ENCODE measurements at places on chromosomes 1 and 21.

- no peak for DNase-seq
Observed at GRCh38 chr1:236882678-236883077, 87.6 kb downstream of the MTR start.

DNA sequence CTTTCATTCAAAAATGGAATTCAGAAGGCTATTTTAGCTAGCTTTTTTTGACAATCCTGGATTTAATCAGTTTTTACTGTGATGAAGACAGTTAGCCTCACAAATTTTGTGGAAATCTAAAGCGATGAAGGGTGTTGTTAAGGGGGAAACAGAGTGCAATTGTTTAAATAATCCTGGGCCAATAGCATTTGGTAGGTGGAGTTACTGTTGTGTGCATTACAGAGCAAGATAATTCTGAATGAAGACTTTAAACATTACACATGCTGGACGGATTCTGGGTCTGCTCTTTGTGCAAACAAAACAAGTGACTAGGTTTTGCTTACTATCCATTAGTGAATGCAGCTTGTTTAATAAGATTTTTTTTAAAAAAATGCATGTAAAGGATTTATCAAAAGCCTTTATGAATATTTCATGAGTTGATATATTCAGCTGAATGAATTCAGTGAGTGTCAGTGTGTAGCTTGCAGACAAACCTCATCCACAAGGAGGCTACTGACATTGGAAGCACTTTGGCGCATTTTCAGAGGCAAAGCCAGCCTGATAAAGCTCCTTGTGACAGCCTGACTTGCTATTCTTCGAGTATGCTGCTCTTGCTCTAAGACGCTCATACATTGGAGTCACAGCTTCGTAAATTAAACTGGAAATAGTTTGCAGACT is 199.6 kb downstream of the PDE4B start:
- DNase-seq: no peak

GRCh38 chr1:33608825-33609400 is 136.5 kb downstream of the ZSCAN20 start:
- no peak for DNase-seq

DNA sequence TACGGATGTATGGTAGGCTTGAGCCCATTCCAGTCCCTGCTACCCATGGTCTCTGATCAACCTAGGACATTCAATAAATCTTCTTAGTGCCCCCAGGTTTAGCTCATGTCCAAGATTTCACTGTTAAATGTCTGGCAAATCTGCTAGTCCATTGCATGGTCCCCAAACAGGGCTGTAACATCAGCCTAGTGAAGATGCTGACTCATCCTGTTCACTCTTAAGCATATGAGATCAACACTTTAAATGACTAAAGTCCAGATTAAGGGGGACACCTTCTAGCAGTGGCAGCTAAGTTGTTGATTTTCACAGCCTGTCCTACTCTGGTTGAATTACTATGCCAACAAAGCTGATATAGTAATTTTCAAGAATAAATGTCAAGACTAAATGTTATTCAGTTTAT is 46.5 kb upstream of the NUF2 start:
- no peak for DNase-seq

- no peak for DNase-seq
Observed at GRCh38 chr1:25590096-25590824, 26.3 kb upstream of the MAN1C1 start.

- peak; percentile 64 for DNase-seq
Observed at GRCh38 chr21:25682382-25682781, 43.3 kb downstream of the JAM2 start.

GRCh38 chr1:30988045-30988444 is 77.5 kb downstream of the PUM1 start:
- no peak for DNase-seq

DNA sequence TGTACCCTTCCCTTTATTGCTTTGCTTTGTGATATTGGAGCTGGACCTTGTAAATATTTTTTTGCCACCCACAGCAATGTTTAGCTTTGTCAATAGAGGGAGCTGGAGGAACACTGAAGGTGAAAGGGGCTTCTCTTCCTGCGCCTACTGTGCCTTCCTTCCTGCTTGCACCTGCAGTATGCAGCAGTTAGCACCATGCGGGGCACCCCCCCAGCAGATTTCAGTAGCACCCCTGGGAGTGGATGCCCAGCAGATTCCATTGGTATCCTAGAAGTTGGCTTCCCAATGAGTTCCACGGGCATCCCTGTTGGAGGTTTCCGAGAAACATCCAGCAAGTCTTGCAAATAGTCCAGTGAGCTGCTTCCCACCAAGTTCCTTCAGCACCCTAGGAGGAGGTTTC is 25.6 kb downstream of the S100A10 start:
- DNase-seq: no peak

GRCh38 chr1:21175324-21175669 is 1.4 kb downstream of the EIF4G3 start:
- peak; percentile 84 for DNase-seq

DNA sequence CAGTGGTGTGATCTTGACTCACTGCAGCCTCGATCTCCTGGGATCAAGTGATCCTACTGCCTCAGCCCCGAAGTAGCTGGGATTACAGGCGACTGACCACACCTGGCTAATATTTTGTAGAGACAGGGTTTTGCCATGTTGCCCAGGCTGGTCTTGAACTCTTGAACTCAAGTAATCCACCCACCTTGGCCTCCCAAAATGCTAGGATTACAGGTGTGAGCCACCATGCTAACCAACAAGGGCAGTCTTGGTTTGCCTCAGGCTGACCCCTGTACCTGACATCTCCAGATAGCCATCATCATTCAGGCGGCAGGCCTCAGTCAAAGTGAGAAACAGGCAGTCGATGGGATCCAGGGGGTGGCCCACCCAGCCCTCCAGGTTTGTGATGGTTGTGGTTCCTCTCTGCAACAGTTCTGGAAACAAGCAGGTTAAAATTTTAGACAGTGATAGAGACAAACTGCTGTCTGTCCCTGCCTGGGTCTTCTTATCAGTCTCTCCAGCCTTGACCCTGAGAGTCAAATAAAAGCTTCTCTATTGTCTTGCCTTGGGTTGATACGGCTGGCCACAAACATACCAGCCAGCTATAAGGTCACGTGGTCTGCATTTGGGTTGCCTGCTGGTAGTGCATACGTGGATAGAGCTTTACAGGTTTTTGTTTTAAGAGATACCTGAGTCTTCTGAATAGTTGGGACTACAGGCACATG is 26.8 kb downstream of the UROD start:
- no peak for DNase-seq

DNA sequence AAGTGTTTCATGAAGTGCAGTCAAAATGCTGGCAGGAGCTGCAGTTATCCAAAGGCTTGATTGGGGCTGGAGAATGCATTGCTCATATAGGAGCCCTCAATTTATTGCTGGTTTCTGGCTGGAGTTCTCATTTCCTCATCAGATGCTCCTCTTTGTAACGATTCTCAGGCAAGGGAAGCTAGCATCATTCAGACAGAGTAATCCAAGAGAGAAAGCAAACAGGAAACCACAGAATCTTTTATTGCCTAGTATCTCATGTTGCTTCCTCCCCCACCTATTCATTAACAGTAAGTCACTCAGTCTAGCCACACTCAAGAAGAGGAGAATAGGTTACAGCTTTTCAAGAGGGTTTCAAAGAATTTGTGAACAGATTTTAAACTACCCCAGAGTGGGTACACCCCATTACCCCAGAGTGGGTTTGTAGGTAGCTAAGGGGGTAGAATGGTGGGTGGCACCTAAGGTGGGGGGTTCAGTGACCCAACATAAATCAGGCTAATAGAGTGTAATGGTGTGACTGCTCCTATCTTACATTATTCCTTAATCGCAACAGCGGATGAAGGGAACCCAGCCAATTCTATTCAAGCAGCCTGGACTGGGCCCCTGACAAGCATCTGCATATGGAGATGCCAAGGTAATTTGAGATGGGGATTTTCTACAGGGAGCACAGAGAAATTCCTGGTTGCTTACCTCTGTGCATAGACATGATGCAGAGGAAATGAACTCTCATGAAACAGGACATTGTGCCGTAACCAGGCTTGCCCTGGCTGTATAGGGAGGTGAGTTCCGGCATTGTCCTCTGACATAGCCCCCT is 67.1 kb downstream of the KCNJ15 start:
- DNase-seq: no peak

DNA sequence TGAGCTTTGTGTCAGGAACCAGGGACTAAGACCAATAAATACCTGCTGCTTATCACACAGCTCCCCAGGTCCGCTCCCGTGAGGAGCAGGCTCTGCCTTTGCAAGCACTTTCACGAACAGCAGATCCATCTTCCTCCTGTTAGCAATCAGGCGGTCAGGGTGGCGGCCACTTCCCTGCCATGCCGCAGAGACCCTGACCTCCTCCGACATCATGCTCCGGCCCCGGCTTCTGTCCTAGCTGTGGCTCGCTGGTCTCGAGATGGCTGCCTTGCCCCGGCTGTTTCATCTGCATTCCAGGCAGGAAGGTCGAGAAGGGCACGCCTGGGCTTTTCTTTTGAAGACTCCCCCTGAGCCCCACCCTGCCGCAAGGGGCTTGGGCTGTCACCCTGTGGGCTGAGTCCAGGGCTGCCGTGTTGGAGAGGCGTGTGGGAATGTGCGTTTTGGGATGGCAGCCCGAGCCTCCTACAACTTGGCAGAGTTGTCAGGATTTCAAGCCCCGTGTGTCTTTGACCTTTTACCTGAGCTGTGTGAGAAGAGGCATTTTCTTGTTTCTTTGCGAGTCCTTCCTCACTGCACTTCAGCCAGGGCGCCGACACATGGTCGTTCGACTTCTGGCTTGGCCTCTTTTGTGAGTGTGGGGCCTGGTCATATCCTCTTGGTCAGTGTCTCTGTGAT is 59.5 kb downstream of the AGPAT3 start:
- no peak for DNase-seq

DNA sequence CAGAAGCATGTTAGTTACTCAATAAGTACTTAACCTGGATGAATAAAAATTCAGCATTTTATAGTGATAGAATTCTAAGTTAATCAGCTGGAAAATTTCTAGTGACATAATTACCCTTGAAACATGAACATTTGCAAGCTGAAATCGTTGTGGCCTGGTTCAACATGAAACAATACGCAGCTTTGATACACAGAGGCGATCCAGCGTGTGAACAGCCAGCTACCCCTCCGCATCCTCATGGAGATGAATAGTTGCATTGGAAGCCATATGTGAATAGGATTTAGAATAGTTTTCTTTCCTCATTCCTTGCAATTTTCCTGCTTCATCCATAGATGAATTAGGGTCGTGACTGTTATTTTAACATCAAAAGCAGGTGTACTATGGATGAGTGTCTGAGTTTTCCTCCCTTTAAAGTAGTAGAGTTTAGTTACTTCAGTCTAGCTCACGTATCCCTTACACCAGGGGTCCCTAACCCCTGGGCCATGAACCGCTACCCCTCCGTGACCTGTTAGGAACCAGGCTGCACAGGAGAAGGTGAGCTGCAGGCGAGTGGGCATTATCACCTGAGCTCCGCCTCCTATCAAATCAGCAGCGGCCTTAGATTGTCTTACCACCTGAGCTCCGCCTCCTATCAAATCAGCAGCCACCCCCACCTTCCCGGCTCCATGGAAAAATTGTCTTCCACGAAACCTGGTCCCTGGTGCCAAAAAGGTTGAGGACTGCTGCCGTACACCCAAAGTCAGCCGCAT is 6.2 kb upstream of the TARBP1 start:
- DNase-seq: no peak

- no peak for DNase-seq
Observed at GRCh38 chr1:53956308-53957168, 10.4 kb downstream of the LRRC42 start.
